ENCODE measurements at places on chromosomes 6 and 20.
A peak's percentile ranks its signal among the peaks of the same experiment; 100 is the strongest.

- no peak for DNase-seq
These were observed 51.0 kb downstream of the EDN3 start for GRCh38 chr20:59351157-59352040.

DNA sequence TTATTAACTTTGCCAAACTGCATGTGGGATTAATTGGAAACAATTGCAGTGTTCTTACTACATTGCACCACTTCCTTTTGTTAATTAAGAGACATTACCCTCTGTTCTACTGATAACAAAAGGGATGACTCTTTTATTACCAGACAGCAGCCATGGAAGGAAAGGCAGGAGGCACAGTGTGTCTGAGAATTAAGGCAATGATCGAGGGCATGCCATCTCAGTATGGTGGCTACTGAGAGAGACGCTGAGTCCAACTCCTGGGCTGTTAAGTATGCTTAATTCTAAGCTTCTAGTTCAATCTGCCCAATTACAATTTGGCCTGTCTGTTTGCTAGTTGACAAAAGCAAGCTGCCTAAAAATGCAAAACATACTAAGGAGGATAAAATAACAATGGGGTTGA is 227.4 kb downstream of the PHACTR1 start:
- no peak for DNase-seq

GRCh38 chr20:19501476-19502115 is 256.5 kb upstream of the RIN2 start:
- no peak for DNase-seq

DNA sequence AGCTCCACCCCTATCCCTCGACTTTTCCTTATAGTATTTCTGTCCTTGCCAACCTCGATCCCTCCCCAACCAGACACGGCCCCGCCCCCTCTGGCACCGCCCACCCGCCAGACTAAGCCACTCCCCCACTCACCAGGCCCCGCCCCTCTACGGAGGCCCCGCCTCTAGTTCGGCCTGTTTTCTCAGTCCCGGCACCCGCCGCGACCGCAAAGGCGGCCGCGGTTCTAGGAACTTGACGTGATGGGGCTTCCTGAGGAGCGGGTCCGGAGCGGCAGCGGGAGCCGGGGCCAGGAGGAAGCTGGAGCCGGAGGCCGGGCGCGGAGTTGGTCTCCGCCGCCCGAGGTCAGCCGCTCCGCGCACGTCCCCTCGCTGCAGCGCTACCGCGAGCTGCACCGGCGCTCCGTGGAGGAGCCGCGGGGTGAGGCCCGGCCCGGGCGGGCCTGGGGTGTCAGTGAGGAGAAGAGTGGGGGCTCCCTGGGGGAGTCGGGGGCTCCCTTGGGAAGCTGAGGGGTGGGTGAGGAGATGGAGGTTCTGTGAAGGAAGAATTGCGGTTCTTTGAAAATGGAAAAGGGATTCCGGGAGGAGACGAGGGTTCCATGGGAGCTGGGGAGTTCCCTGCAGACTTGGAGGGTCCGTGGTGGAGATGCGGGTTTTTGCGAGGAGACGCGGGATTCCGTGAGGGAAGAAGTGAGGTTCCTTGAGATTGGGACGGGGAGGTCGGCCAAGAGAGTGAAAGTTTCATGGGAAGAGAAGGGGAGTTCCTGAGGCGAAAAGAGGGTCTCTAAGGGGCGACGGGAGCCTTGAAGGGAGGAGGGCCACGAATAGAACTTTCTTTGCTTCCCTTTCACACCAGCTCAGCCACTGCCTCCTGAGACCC is at the start of gene ACSS2:
Gene ACSS2 (plus strand): TSS at position 207 of the 877 bp plus-strand sequence. CDS start 34 bp downstream, at position 241.
- peak; percentile 91 for DNase-seq

GRCh38 chr6:80605165-80605989 is 498.9 kb downstream of the BCKDHB start:
- peak; percentile 28 for DNase-seq

DNA sequence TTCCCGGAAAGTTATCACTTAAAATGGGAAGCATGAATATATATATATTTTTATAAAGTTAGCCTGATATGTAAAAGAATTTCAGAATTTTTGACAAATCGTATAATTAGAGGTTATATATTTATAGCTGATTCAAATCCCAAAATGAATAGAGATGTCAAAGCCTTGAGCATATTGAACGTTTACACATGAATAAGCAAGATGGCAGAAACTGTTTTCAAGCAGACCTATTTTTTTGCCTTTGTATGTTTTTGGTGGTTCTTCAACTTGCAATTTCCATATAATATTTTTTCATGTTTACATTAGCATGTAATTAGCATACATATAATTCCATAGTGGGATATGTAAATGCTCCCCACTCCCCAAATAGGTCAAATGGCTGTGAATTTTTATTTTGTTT is 189.9 kb downstream of the PRL start:
- no peak for DNase-seq

GRCh38 chr6:122694602-122695001 is 84.4 kb downstream of the PKIB start:
- no peak for DNase-seq

All from iPS-NIHi11 (cell line).